ENCODE measurements at places on chromosomes 11 and 22.

DNA sequence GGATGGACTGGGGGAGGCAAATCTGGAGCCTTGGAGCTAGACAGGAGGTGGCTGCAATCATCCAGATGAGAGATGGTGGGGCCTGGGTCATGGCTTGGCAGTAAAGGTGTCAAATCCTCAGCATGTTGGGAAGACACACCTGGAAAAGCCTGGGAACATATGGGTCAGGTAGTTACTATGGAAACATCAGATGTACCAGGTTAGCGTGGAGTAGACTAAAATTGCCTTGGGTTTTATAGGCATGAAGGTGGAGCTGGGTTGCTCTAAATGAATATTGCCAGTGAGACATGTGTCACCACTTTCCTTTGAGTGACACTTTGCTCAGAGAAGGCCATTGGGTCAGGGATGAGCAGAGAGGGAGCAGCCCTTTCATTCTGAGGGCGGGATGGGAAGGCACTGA is 473.7 kb downstream of the TBC1D22A start:
- DNase-seq = no peak

DNA sequence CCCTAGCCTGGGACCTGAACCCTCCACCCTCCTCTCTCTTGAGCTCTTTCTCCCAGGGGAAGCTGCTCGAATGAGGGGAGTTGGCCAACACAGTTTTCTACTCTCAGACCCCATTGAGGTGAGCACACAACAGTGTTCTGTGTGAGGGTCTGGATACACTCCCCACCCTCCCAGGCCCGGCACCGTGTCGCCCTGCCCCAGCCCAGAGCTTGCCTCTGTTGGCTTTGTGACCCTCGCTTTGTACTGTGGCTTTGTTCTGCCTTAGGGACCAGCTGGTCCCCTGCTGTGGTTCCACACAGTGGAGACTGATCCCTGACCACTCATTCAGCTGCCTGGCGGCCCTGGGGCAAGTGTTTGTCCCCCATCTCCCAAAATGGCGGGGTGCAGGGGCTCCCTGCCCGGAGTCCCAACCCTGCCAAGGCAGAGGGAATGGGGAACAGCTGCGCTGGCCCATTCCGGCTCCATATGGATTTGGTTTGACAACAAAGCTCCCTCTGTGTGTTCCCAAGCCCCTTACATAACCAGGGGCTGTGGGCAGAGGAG is 8.3 kb downstream of the ST3GAL4 start:
- DNase-seq = no peak

DNA sequence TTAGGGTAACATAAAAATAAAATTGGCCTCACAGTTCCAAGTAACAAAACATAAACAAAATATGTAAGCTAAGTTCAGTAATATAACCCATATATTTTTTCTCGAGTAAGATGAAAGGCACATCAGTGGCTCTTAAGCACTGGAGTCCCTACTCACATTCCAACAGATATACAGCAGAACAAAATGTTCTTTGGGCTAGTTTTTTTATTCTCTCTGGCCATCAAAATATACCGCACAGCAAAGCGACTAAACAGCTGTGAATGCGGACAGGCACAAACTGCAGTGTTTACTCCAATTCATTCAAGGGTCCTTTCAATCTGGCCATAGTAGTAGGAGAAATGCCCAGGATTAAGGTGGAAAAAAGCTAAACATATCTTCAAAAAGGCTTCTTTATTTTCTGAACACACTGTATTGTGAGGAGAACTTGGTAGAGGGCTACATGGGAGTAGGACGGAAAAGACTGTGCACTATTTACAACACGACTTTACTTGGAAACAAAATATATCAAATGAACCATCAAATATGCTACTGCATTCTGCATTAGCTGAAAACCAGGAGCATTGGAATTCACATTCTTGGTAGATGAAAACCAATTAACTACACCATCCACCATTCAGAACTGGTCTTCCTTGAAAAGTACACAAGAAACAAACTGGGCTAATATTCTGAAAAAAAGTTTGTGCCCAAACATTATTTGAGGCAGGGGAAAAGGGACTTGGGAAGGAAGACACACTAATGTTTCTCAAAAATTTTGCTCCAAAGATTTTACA is 4.4 kb downstream of the CDON start:
- no peak for DNase-seq

DNA sequence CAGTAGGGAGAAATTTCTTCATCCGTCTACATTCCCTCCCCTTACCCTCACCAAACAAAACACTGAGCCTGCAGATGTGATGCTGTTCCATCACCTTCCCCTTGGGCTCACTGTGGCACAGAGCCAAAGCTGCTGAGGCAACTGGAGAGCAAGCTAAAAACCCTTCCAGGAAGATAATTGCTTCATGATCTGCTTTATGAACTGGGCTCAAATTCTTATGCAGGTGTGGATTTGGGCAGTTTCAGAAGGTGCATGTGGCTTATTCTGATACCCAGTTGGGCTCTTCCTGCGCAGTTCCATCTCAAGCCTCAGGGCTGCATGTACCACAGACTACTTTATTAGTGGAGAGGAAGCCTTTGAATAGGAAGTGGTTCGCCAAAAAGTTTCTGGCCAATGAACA is 58.3 kb downstream of the AAMDC start:
- DNase-seq = no peak

DNA sequence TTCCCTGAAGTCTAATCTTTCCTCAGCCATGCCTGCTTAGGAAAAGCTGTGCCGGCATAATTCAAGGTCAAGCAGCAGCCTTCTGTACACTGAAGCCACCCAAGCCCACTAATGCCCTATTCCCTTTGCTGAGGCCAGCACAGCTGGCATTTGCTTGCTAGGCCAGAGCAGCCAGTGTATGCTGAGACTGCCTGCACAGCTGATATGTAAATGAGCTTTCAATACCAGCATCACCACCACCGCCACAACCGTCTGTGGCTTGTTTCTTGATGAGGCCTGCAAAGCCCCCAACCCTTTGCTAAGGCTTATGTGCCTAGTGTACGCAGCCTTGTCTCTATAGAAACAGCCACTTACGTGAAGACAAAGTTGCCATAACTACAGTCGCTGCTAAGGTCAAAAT is 56.3 kb upstream of the TNRC6B start:
- DNase-seq = no peak

DNA sequence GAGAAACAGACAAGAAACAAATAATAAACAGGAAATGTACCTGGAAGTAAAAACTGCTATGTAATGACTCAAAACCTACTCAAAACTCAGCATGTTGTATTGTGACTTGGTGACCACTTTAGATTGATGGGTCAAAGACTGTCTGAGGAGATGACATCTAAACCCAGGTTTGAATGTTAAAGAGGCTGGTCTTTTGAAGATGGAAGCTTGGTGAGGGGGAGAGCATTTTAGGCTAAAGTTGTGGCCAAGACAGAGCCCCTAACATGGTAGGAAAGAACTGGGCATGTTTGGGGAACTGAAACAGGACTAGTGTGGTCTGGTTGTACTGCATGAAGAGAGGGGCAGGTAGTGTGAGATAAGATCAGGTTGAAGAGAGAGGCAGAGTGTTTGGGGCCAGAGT is 85.3 kb upstream of the MYO18B start:
- no peak for DNase-seq

DNA sequence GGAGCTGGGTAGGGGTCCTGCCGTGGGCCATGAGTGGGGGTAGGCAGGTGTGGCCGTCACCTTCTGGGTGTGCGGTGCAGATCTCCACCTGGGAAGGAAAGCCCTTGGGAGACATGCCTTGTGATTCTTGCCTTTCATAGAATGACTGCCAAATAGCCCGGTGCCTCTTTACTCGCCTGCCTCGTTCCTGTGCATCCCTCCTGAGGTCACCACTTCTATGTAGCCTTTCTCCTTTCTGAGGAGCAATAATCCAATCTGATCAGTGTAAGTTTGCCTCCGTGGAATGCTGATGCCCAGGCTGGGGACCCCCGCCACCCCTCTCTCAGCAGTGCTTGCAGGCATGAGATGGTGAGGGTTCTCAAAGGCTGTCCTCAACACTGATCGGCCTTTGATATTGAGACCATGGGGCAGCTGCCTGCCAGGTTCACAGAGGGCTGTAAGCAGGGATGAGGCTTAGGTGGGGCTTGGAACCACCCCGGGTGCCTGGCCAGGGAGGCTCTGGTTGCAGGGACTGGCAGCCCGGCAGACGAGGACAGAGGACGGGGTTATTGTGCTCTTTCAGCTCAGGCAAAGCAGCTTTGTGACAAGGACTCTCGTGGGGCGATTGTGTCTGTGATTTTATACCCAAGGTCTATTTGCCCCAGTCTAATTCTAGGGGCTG is 86.1 kb upstream of the WNT7B start:
- DNase-seq = no peak

DNA sequence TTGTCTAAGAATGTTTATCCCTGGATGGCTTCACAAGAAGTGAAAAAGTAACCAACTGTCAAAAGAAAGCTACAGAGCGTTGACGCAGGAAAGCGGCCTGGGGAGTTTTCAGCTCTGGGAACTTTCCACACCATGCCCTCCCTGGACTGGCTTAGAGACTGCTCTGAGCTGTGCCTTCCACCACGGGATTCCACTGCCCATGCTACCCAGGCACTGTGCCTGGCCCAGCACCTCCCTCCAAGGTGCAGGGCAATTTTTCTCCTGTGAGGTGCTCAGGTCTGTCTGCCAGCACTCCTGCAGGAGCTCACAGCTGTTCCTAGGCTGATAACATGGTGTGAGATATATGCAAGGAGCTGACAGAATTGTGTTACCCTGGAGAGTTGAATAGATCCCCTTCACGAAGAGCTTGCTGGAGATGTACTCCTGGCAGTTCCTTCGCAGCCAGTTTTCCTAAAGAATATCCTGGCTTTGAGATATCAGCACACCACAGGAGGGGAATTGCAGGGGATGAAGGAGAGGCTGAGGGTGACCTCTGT is 258.3 kb upstream of the B3GAT1 start:
- no peak for DNase-seq

GRCh38 chr11:127003260-127003981 is 2.9 kb upstream of the KIRREL3 start:
- DNase-seq = no peak

GRCh38 chr11:131980888-131981668 is 610.7 kb downstream of the NTM start:
- no peak for DNase-seq

GRCh38 chr11:27973851-27974536 is 134.0 kb downstream of the KIF18A start:
- DNase-seq = no peak

DNA sequence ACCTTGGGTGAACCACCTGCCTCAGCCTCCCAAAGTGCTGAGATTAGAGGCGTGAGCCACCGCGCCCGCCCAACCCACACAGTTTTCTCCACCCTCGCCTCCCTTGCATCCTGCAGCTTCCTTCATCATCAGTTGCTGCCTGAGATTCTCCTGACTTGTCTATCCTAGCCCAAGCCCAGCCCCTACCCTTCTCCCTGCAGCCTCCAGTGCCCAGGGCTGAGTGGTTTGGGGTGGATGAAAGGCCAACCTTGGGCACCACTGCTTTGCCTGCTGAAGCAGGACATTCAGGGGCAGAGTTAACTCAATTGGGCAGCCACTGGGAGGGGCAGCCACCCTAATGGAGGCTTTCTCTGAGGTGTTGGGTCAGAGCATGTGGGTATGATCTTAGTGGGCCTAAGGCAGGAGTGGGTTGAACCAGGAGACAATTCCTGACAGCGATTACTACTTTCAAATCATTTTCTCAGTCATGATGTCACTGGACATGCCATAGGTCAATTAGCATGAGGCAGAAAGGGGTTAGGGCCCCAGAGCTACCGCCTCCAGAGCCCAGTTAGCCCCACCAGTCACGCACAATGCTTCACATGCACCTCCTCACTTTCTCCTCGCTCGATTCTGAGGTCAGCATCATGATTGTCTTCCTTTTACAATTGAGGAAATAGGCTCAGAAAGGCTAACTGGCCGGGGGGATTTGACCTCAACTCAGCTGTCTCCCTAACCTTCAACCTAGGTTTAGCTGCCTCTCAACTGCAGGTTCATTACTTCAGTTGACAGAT is 1.0 kb upstream of the FKBP2 start:
- DNase-seq = no peak

DNA sequence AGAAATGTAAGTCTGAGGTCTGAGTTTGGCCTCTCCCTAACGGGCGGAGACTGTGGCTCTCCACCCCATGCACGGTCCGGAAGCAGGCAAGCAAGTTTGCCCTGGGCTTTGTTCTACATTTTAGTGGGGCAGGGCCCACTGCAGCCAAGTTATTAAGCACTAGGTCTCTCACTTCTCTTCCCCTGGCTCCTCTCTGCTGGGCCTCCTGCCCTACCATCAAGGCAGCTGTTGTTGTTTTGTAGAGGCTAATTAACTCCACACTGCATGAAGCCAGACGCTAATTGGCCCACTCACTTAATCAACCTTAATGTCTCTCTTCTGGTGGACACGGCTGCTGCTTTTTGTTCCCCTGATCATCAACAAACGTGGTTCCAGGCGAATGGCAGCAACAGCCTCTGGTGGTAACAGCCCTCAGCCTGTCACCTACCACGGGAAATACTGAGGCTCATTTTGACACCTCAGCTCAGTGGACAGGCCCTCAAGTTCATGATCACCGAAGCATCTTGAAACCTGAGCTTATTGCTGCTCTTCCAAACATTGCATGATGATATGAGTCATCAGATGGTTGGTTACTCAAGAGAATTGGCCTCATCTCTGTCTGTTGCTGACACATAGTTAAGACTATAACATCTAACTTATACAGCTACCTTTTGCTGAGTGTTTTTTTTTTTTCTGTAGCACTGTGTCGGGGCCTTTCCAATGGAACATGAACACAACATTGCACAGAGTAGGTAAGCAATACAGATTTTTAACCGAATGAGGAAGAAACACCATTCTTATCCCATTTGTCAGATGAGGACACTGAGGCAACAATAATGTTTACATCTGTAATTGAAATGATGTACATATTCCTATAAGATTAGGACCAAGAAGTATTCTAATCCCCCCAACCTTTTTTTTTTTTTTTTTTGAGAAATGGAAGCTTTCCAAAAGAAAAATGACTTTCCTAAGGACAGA is 20.8 kb upstream of the LMO2 start:
- peak; percentile 68 for DNase-seq

DNA sequence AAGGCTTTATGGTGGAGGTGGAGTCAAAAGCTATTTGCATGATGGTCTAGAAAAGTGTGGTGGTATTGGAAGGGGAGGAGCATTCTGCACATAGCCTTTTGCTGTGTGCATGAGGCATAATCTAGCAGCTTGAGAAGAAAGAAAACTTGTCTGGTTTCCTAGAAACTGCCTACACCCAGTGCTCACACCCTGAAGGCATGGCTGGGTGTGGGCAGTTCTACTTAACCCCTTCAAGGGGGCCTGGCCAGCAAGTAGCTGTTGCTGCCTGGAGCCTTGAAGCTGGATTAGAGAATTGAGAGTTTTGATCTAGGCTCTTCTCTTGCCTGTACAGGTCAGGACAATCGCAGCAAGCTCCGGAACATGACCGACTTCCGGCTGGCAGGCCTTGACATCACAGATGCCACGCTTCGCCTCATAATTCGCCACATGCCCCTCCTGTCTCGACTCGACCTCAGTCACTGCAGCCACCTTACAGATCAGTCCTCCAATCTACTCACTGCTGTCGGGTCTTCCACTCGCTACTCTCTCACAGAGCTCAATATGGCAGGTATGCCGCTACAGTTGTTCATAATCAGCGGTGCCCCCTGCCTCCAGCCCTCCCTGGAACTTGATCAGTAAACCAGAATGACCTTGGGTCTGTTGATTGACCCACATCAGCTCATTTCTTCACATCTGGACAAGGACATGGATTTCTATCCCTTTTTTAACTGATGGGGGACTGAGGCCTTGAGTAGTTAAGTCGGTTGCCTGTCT is 12.2 kb upstream of the GRK2 start:
- no peak for DNase-seq

Measured in non-pigmented ciliary epithelial cell (primary cell).